ENCODE measurements at places on chromosomes 12 and 14.

GRCh38 chr12:115135800-115136211 lies 451.8 kb upstream of the TBX3 start:
- DNase-seq: no peak

- DNase-seq: peak; percentile 66
These were observed 28.2 kb downstream of the FERMT2 start for GRCh38 chr14:52922656-52923055.

DNA sequence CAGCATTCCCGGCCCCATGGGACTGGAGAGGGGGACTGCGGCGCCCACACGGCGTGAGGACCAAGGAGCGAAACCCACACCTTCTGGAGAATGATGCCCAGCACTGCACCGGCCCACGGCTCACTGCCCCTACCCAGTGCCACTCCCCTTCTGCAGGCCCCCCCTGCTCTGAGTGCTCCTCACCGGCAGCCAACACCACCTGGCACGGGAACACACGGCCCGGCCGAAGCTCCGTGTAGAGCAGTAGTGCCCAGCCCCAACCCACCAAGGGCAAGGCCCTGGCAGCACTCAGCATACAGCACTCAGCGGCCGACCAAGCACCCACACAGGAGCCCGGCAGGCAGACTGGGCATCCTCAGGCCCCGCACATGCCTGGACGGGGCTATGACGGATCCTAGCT lies 13.4 kb downstream of the BTBD6 start:
- DNase-seq: no peak

DNA sequence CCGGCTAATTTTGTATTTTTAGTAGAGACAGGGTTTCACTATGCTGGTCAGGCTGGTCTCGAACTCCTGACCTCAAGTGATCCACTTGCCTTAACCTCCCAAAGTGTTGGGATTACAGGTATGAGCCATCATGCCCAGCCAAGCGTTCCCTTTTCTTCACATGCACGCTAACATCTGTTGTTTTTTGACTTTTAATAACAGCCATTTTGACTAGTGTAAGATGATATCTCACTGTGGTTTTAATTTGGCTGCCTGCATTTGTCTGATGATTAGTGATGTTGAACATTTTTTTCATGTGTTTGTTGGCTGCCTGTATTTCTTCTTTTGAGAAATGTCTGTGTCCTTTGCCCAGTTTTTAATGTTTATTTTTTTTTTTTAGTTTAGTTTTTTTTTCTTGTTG lies 10.2 kb upstream of the YARS2 start:
- no peak for DNase-seq

DNA sequence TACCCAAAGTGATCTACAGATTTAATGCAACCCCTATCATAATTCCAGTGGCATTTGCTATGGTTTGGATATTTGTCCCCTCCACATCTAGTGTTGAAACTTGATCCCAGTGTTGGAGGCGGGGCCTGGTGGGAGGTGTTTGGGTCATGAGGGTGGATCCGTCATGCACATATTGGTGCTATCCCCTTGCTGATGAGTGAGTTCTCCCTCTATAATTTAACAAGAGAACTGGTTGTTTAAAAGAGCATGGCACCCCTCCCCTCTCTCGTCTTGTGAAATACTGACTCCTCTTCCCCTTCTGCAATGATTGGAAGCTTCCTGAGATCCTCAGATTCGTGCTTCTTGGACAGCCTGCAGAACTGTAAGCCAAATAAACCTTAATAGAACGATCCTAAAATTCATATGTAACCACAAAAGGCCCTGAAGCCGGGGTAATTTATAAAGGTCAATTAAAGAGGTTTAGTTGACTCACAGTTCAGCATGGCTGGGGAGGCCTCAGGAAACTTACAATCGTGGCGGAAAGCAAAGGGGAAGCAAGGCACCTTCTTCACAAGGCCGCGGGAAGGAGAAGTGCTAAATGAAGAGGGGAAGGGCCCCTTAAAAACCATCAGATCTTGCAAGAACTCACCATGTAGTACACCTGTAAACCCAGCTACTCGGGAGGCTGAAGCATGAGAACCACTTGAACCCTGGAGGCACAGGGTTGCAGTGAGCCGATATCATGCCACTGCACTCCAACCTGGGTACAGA lies 41.2 kb downstream of the SLC39A9 start:
- DNase-seq: no peak

DNA sequence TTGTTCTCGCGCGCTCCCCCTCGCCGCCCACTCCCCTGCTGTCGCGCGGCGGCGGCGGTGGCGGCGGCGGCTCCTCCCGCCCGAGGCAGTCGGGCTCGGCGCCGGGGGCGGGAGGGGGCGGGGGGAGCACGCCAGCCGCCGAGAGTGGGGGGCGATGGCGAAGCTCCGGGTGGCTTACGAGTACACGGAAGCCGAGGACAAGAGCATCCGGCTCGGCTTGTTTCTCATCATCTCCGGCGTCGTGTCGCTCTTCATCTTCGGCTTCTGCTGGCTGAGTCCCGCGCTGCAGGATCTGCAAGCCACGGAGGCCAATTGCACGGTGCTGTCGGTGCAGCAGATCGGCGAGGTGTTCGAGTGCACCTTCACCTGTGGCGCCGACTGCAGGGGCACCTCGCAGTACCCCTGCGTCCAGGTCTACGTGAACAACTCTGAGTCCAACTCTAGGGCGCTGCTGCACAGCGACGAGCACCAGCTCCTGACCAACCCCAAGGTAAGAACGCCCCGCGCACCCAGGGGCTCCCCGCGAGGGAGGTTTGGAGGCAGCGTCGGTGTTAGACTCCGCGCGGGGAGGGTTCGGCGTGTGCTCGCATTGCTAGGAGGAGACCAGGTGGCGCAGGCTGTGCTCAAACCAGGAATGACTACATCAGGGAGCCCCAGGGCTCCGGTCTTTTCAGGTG lies 629 bp downstream of the KCNMB4 start:
- DNase-seq: peak; percentile 29

DNA sequence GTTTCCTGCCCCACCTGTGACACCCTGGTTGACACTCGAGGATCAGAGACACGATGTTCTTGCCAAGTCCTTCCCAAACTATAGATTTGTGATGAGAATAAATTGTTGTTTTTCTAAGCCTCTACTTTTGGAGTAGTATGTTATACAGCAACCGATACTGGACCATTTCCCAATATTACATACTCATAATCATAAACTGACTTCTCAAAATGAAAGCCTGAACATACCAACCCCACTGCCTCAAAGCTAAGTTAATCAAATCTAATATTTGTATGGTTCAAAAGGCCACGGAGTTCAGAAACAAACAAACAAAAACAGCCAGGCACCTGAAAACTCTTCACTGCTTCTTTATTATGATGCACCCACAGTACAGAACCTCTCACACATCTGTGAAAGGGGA lies 52.3 kb upstream of the GPHB5 start:
- DNase-seq: no peak

DNA sequence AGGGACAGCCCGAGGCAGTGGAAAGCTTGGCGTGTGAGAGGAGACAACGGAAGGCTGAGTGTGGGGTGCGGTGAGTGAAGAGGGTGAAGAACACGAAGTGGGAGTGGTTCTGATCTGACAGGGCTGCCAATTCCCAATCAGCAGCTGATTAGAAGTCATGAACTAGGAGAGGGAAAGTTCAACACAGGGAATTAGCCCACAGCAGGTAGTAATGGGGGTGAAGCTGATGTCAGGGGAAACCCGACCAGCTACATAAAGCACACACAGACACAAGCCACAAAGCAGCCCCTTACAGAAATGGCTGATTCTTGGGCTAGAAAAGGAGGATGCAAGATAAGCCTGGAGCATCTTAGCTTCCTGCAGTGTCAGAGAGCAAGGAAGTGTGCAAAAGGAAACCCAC lies 47.5 kb upstream of the TCL1A start:
- no peak for DNase-seq

DNA sequence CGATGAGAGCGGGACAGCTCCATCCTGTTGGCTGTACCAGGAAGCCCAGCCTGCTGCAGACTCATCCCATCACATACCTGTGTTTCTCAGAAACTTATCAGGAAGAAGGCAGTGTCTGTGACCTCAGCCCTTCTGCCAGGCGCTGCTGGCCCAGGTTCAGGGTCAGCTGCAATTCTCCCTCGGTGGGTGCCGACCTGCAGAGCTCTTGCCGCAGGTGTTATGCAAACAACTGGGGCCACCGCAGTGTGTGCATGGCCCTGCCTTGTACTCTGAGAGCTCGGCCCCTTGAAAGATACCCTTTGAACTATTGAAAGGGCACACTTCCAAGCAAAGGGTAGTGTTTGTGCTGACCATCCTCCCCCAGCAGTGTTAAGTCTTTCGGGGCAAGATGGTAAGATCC lies 322.2 kb upstream of the DIO3 start:
- no peak for DNase-seq

- DNase-seq: no peak
These were observed 29.9 kb upstream of the TMEM260 start for GRCh38 chr14:56549721-56550120.

GRCh38 chr12:3967556-3968160 lies 94.5 kb upstream of the PARP11 start:
- DNase-seq: no peak

GRCh38 chr14:55764784-55765183 lies 184.8 kb downstream of the KTN1 start:
- no peak for DNase-seq

DNA sequence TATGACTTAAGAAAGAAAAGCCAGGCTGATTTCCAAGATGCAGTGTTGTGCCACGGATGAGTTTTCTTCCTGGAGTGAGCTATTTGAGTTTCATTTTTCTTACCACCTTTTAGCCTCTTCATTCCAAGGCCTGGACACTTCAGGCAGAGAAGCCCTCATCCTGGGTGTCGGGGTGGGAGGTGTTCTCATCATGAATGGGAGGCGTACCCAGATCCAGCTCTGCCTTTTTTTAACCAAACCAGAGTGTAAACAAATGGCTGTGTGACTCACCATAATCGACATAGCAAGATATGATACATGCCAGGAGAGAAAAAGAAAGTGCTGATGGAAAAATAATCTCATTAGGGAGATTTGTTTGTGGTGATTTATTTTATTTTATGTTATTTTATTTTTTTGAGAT lies 79.9 kb downstream of the ARF6 start:
- peak; percentile 93 for DNase-seq

GRCh38 chr14:65170768-65171507 lies 68.6 kb upstream of the MAX start:
- DNase-seq: peak; percentile 77

DNA sequence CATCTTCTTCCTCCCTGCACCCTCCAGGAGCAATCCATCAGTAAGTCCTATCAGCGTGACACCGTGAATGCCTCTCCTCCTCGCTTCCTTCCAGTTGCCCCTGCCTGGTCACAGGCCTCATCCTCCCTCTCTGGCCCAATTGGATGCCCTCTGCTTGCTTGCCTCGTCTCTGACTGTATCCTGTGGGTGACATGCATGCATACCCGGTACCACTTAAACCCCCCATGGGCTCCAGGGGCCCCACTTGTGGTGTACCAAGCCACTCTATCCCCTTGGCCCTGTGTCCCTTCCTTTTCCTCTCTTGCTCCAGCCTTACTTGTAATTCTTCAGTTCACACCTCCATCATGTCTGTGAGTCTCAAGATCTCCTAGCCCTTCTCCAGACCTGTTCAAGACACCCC lies 106.0 kb upstream of the RTL1 start:
- DNase-seq: no peak

DNA sequence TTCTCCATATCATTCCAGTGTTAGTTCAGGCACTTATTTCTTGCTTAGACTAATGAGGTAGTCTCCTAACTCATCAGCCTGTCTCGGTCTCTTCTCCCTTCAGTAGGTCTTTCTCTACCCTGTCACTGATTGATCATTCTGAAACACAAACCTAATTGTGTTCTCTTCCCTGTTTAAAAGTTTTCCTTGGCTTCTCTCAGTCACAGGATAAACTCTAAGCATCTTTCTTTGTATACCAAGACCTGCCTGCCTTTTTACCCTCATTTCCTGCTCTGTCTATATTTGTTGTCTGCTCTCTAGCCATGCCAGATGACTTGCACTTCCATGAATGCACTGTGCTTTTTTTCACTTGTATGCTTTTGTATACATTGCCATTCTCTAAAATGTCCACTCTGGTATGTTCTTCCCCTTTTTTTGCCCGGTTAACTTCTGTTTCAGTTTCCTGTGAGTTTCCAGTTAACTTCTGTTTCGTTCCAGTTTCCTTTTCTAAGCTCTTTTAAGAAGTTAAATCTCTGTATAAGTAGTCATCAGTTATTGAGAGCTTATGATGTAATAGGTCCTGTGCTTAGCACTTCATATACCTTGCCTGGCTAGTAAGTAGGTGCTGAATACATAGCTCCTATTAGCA lies 12.8 kb downstream of the DIP2B start:
- peak; percentile 49 for DNase-seq

GRCh38 chr12:111150921-111151840 lies 217.7 kb downstream of the PHETA1 start:
- no peak for DNase-seq

DNA sequence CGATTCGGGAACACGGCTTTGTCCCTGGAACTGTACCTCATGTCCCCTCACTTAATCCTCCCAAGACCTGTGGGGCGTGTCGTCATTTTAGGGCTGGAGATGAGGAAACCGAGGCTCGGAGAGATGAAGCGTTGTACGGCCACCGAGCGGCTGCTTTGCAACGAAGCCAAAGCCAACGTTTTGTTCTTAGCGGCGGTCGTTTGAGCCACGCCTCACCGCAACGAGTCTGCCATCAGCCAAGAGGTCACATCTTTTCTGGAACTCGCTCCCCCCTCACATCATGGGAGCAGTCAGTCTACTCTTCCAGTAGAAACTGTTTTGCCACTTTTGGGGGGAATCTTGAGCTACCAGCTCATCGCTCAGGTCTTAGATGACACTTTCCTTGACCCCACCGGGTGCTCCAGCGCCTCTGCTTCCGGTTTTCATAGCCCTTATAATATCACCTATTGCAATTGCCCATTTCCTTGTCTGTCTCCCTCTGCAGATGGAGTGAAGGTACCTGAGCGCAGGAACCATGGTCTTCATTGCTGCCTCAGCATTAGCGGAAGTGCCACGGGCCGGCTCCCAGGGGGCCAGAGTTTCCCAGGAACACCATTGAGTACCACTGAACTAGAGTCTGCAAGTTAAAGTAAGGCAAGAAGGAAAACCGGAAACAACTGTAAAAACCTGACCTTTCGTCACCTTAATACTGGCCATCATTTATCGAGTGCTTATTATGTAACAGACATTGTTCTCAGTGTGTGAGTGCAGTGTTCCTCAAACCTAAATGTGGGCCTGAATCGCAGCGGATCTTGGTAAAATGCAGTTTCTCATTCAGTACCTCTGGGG lies 19.6 kb downstream of the NINJ2 start:
- DNase-seq: no peak

DNA sequence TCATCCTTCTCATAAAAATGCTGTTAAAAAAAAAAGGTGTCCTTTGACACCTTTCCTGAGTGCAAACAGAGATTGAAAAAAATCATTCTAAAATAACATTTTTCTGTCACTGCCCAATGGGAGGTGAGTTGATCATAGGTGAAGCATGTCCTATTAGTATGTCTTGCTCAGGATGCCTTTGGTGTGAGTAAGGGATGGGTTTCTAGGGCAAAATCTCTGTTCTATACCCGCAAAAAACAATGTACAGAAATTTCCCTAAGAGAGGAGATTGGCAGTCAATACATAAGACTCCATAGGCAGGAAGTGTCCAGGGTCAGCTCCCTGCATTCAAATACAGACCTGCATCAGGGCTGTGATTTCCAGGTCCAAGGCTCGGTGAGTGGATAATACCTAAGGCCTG lies 195.2 kb downstream of the DAD1 start:
- DNase-seq: no peak

DNA sequence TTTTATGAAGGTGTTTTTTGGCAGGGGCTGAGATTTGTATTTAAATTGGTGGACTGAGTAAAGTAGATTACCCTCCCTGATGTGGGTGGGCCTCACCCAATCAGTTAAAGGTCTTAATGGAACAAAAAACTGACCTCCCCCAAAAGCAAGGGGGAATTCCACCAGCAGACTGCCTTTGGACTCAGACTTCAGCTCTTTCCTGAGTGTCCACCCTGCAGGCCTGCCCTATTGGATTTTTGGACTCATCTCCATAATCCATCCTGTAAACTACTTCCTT lies 228.4 kb upstream of the CAND1 start:
- DNase-seq: no peak

Measured in HCEC 1CT (cell line).